ENCODE measurements at places on chromosomes 11 and 22. TPM values are rescaled to one million over a fixed set of nuclear protein-coding genes. Genes with fewer than 3 reads are reported as not detected.

The OR1S2 gene
- total RNA-seq = not detected

The DPP3 gene
- total RNA-seq = 55.1 TPM

The HOATZ gene
- total RNA-seq = not detected

The FGF19 gene
- not detected for total RNA-seq

The C1QTNF5 gene
- 43.1 TPM for total RNA-seq

The MYOD1 gene
- total RNA-seq = not detected

The SCGB1D2 gene
- not detected for total RNA-seq

The IFITM1 gene
- total RNA-seq = 10.0 TPM

The SLC36A4 gene
- 14.4 TPM for total RNA-seq

The CBLIF gene
- not detected for total RNA-seq

The MYO18B gene
- not detected for total RNA-seq

The FAM180B gene
- total RNA-seq = not detected

The LRP4 gene
- total RNA-seq = 0.93 TPM

The NOX4 gene
- total RNA-seq = 24.9 TPM

The NRXN2 gene
- not detected for total RNA-seq

The C11orf86 gene
- not detected for total RNA-seq

The LRRC55 gene
- not detected for total RNA-seq

The C1QTNF4 gene
- 0.43 TPM for total RNA-seq

The OSM gene
- total RNA-seq = not detected

The SLC6A5 gene
- not detected for total RNA-seq

The POTEH gene
- not detected for total RNA-seq

The OR8G1 gene
- total RNA-seq = not detected

The INCENP gene
- 88.5 TPM for total RNA-seq

The NNMT gene
- total RNA-seq = 202 TPM

The DEFB131B gene
- total RNA-seq = not detected

The CRYBA4 gene
- not detected for total RNA-seq

The MYRF gene
- total RNA-seq = 1.4 TPM

The C11orf91 gene
- 0.27 TPM for total RNA-seq

The POU2AF3 gene
- total RNA-seq = not detected

The SEPTIN5 gene
- total RNA-seq = 13.1 TPM
